ENCODE measurements at places on chromosomes 12 and 14.

DNA sequence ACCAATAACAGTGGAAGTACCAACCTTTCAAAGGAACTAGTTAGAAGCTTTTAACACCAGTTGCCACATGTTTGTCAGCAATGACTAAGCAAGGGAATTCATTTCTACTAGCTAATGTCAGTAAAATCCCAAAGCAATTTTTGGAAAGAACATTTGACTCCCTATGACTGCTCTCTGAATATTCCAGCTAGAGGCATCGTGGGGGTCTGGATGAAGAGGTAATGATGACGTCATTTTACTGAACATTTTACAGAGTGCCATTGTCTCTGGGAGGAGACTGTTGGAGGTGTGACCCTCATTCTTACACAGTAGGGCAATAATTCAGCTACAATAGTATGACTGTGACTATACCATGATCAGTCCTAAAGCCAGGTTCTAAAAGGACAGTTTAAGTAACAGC, 204.8 kb downstream of the ITPR2 start:
- DNase-seq: no peak

- no peak for DNase-seq
Measured at GRCh38 chr12:132946246-132946820, 9.8 kb downstream of the ZNF605 start.

- DNase-seq: no peak
Measured at GRCh38 chr12:19755136-19755535, 315.8 kb downstream of the AEBP2 start.

DNA sequence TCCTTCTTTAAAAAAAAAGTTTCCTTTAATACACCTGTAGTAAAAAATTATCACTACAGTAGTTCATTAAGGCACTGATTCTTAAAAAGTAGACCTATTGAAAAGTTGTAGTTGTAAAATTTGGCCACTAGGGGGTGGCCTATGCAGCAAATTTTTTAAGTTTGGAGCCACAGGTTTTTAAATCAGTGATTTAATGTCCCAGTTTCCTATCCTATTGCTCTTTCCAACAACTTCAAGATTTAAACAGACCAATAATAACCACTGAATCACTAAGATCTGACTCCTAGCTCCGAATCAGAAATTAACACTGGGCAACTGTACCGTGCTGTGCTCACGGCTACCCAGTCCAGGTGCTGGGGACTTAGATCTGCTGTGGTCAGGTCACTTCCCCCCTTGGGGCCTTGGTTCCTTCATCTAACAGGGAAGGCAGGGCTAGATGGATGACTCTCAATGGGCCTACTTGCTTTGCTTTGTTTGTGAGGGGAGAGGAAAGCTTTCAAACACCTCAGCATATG, 279.3 kb downstream of the MED13L start:
- DNase-seq: peak; percentile 4

DNA sequence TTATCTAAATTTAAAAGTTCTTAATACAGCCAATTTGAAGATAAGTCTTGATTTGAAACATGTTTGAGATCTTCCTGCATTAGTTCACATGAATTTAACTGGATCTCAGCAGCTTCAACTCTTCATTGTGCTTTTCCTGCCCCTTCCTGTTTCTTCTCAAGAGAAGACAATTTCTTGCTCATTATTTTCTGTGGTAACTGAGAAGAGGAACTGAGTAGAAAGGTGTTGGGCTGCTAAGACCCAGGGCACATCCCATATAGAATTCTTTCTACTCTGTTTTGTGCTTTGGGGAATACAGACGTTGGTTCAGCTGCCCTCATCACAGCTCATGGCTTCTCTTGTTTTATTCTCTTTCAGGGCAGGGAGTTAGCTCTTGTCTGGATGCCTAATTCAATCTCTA, 110.2 kb downstream of the SNAPC1 start:
- no peak for DNase-seq

GRCh38 chr12:32457251-32458025, 58.1 kb downstream of the FGD4 start:
- no peak for DNase-seq

- peak; percentile 64 for DNase-seq
Measured at GRCh38 chr12:62519043-62519442, 52.4 kb downstream of the MON2 start.

GRCh38 chr14:67919259-67920032, 99.9 kb downstream of the RAD51B start:
- no peak for DNase-seq

GRCh38 chr12:25819691-25820090, 138.8 kb upstream of the RASSF8 start:
- DNase-seq: no peak

- no peak for DNase-seq
Measured at GRCh38 chr12:27973487-27973890, 956 bp upstream of the PTHLH start.

DNA sequence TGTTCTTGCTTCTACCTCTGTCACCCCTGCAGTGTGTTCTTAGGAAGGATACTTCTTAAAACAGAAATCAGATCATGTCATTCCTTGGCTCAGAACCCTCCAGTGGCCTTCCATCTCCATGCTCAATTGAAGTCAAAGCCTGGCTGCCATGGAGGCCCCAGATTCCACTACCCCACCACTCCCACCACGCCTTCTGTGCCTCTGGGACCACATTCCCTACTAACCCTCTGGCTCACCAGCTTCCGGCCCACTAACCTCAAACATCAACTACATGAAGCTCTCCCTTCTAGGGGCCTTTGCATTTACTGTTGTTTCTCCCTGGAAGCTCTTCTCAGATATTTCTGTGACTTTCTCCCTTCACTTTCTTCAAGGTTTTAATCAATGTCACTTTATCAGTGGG, 76.1 kb upstream of the REP15 start:
- no peak for DNase-seq

DNA sequence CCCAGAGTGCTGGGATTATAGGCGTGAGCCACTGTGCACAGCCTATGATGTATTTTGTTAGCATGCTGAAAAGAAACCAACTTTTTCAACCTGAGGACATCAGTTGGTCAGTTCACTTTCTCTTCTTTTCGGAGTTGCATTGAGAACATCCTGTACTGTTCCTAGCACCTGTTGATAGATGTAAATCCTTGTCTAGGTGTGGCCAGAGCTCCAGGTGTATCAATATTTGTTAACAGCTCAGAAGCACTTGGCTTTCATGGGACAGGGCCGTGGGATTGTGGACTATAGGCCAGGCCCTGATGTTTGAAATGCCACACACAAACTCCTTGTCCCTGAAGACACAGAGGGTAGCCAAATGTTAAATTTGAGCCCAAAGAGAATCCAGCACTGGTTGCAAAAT, 14.9 kb downstream of the HCAR2 start:
- DNase-seq: no peak

GRCh38 chr12:44422559-44422958, 453.6 kb downstream of the NELL2 start:
- no peak for DNase-seq

DNA sequence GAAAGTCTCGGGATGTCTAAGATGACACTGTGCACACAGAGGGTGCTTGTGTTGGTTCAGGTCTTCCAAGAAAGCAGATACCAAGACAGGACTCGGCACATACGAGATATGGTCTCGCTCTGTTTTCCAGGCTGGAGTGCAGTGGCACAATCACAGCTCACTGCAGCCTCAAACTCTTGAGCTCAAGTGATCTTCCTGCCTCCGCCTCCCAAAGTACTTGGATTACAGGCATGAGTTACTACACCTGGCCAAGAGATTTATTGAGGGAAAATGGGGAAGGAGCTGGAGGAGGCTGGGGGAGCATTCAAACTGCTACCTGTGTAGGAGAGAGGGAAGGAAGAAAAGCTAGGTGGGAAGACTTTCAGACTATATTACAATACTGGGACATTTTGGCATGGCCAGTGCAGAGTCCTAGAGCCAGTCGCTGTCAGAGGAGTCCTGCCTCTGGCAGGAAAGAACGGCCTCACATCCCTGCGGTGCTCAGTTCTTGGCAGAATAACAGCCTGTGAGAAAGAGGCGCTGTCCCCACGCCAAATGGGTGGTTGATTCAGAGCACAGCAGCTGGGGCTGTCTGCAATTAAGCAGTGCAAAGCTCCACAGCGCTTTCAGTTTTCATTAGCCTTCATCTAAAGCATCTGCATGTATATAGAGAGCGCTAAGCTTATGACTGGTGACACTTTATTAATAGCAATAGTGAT, 18.3 kb downstream of the SLC17A8 start:
- peak; percentile 39 for DNase-seq

DNA sequence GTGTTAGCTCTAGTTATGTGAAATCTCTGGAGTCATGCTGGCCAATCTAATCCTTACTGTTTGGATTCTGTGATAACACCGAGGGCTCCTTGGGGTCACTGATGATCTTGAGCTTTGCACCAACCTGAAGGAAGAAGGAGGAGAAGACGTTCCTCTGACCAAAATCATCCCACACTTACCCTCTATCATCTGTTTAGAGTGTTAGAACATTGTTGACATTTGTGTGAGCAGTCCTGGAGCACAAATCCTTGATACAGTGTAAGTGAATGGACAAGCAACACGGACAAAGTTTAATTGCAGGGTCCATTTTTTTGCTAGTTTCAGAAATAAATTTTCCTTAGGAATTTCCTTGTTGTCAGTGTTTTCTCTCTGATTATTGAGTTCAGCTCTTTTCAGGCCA, 181.7 kb downstream of the AKAP6 start:
- no peak for DNase-seq

- no peak for DNase-seq
Measured at GRCh38 chr12:25573346-25573745, 20.3 kb upstream of the LMNTD1 start.

DNA sequence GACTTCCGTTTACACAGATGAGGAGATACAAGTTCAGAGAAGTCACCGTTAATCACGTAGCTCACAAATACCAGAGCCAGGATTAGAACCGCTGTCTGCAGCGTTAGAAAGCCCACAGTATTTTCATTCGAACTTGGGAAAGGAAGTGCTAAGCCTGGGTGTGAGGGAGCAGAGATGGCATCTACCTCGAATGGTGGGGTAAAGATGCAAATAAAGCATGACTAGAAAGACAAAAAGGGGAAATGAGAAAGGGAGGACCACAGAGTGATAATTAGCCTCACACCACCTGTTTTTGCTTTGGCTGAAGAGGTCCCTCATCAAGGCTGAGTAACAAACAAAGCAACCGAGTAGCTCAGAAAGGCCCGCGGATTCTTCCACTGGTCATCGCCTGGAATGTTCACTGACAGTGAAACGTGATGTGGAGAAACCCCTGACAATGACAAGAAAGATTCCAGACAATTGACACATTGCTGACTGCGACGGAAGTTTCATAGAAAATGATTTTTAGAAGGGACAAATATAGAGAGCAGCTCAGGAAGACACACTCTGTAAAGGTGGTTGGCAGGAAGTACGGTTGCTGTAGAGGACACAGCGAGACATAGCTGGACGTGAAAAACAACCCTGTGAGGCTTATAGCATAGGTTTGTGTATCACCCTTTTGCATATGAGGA, 31.5 kb upstream of the BHLHE41 start:
- DNase-seq: no peak

GRCh38 chr12:6265038-6265405, 45.5 kb upstream of the PLEKHG6 start:
- DNase-seq: no peak

DNA sequence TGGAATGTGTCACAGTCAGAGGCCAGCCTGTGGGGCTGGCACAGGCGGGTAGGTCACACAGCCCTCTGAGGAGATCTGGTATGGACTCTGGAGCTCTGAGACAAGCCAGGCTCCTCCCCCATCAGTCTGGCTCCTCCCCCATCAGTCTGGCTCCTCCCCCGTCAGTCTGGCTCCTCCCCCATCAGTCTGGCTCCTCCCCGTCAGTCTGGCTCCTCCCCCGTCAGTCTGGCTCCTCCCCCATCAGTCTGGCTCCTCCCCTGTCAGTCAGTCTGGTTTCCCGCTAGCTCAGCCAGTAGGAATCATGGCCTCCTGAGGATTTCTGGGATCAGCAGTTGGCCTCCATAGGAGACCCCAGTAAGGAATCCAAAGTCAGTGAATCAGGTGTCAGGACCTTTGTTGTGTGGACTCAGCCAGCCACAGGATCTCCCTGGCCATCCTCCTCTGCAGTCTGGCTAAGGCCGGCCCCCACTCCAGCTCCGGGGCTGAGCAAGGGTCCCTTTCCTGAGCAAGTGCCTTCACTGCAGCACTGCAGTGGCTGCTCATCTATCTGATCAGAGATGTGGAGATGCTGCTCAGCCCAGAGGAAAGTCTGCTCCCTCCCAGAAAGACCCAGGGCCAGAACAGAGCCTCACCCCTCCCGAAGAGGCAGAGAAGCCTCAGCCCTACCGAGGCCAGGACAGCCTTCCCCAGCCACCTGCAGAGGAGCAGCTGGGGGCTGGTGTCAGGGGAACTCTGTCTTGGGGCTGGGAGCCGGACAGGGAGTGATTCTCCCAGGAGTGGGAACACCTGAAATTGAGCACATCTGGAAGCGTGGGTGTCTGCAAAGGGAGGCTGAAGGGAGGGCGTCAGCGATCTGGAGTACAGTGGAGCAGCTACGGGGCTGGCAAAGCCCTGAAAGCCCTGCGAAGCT, 35.7 kb downstream of the IQSEC3 start:
- DNase-seq: no peak

DNA sequence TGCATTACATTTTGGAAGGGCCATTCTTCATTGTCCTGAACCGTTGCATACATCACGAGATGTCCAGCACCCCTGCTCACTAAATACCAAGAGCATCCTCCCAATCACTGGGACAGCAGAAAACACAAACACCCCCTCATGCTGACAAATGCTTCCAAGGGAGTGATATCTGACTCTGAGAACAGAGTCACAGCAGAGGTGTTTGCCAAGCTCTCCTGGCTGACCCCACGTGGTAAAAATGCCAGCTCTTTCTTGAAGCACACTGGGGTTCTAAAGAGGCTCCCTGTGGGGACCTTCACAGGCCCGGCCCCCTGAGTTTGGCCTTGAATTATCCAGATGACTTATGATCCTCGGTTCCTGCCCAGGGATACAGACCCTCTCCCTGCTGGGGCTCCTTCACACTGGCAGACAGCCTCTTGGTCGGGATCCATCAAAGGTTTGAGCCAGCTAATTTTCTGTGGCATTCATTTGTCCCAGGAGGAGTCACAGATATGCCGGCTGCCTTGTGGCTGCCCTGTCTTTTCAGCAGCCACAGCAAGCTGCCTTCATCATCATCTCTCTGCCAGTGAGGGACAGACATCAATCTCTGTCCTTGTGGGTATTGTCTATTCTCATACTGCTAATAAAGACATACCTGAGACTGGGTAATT, 43.1 kb upstream of the PSMC1 start:
- DNase-seq: no peak

DNA sequence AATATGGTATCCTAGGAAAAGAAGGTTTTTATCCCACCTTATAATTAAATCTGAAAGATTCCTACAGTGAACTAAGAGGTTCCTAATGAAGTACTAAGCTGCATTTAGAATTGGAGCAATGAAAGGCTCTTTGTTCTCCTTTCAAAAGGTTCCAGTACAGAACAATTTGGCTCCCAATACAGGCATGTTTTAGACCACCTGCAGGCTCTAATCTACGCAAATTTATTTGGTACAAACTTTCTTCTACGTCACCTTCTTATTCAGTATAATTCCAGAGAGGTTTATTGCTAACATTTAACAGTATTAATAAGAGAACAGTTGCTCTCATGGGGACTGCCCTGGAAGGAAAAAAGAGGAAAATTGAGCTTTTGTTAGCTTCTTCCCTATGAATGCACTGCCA, 37.6 kb upstream of the SLCO1C1 start:
- DNase-seq: no peak

GRCh38 chr12:12032260-12032791, 38.4 kb upstream of the BCL2L14 start:
- no peak for DNase-seq

- no peak for DNase-seq
Measured at GRCh38 chr14:93464271-93464670, 33.5 kb downstream of the UNC79 start.

GRCh38 chr12:2854669-2855453, 2.0 kb downstream of the TEX52 start:
- DNase-seq: no peak

Measured in COR-L47 (cell line).